Endothelial cell (in vitro differentiated cells): ENCODE measurements at places on chromosomes 12 and 14. TPM values are rescaled to one million over a fixed set of nuclear protein-coding genes. Genes with fewer than 3 reads are reported as not detected.

GRCh38 chr12:103249607-103250006, 246.2 kb downstream of the C12orf42 start:
- DNase-seq = no peak
- peaks cover 1% of the 10 kb centered on the region for H3K27me3 ChIP-seq
- H3K4me1 ChIP-seq = no peaks in the 10 kb centered on the region
- no peaks in the 10 kb centered on the region for H3K36me3 ChIP-seq
- no peak overlapping the region for H3K4me3 ChIP-seq

GRCh38 chr12:52441320-52441911, 7.2 kb upstream of the KRT75 start:
- H3K27me3 ChIP-seq = no peaks in the 10 kb centered on the region
- H3K4me3 ChIP-seq = no peak overlapping the region
- peaks cover 5% of the 10 kb centered on the region for H3K4me1 ChIP-seq
- H3K27ac ChIP-seq = no peak overlapping the region
- no peaks in the 10 kb centered on the region for H3K36me3 ChIP-seq
- DNase-seq = no peak

DNA sequence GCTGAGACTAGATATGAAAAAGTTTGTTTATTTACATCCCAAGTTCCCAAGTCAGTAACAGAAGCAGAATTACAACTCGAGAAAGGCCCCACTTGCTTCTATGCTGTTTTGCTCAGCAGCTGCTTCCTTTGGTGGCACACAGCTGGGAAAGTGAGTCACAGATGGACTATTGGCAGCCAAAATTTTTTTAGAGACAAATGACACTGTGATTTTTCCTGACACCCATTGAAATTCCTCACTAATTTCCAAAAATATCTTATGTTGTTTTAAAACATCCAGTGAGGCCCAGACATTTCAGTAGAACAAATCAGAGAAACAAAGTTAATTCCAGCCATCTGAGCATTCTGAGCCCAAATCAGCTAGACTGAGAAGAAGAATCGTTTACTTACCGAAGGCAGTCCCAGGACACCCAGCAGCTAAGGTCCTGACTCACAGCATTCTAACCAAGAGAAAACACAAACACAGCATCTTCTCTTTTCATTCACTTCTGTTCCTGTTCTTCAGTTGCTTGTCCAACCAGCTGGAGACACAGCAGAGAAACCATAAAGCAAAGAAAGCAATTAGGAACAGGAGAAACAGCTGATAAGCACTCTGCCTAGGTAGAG, 188.3 kb downstream of the DAD1 start:
- H3K4me1 ChIP-seq = peaks cover 15% of the 10 kb centered on the region
- H3K4me3 ChIP-seq = no peak overlapping the region
- H3K27ac ChIP-seq = no peak overlapping the region
- no peak for DNase-seq

- no peaks in the 10 kb centered on the region for H3K36me3 ChIP-seq
- peaks cover 3% of the 10 kb centered on the region for H3K27me3 ChIP-seq
- H3K27ac ChIP-seq = no peak overlapping the region
- peaks cover 3% of the 10 kb centered on the region for H3K4me1 ChIP-seq
- H3K4me3 ChIP-seq = no peak overlapping the region
These were observed 5.1 kb downstream of the E2F7 start for GRCh38 chr12:77060136-77060882.

The ABHD12B gene
- 2.7 TPM for total RNA-seq

DNA sequence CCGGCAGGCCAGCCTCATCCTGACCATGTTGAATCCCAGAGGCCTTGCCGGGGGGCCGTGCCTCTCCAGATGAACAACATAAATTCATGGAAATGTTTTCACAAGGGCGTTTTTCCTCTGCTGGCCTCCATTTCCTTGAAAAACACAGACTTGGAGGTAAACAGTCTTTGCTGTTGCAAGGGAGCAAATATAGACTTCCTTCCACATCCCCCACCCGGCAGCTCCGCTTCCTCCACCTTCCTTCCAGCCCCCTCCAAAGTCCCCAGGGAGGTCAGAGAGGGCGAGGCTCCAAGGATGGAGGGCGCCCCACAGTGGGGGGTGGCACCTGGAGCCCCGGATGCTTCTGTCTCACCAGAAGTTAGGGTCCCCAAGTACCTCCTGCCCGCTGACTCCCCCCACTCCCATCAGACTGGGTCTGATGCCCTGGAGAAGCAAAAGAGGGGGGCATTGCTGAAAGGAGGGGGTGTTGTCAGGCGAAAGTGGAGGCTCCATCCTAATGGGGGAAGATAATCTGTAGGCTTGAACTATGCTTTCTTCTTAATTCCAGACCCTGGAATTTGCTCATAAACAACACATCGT, 31.1 kb downstream of the CALM1 start:
- peaks cover 52% of the 10 kb centered on the region for H3K4me1 ChIP-seq
- peak; percentile 20 for DNase-seq

The TAS2R7 gene
- total RNA-seq = not detected

DNA sequence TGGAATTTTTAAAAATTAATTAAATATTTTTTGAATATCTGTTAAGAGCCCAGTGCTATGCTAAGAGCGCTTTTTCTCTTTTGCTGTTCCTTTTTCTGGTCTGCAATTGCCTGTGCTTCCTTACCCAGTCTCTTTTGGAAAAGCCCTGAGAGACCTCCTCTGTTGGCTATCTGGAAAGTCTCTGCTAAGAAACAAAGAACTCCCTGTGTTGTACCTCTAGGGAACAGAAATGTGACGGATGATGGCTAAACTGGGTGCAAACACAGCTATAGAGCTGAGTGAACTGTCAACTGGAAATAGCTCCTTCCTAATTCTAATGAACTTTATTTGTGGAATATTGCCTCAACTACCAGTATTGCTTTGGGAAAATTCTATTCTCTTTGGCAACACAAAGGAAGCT, 261.6 kb upstream of the NOVA1 start:
- no peaks in the 10 kb centered on the region for H3K27me3 ChIP-seq
- no peaks in the 10 kb centered on the region for H3K4me1 ChIP-seq
- no peak for DNase-seq
- no peak overlapping the region for H3K4me3 ChIP-seq
- H3K36me3 ChIP-seq = no peaks in the 10 kb centered on the region
- no peak overlapping the region for H3K27ac ChIP-seq

GRCh38 chr12:25126746-25127145, 68.2 kb downstream of the DNAI7 start:
- H3K4me3 ChIP-seq = no peak overlapping the region
- H3K27me3 ChIP-seq = no peaks in the 10 kb centered on the region
- no peaks in the 10 kb centered on the region for H3K36me3 ChIP-seq
- no peaks in the 10 kb centered on the region for H3K4me1 ChIP-seq
- no peak for DNase-seq

- DNase-seq = no peak
- no peaks in the 10 kb centered on the region for H3K36me3 ChIP-seq
- H3K4me1 ChIP-seq = no peaks in the 10 kb centered on the region
- H3K27me3 ChIP-seq = peaks cover 1% of the 10 kb centered on the region
These were observed 672.4 kb upstream of the FLRT2 start for GRCh38 chr14:84857571-84857970.

The PA2G4 gene
- total RNA-seq = 84.3 TPM

- DNase-seq = peak; percentile 32
- H3K27ac ChIP-seq = peak within 1 kb of the TSS; percentile 100
- H3K36me3 ChIP-seq = peaks cover 40% of the 10 kb centered on the region
- peaks cover 73% of the 10 kb centered on the region for H3K4me1 ChIP-seq
- peak within 1 kb of the TSS; percentile 98 for H3K4me3 ChIP-seq
These were observed at the start of gene PTPRB for GRCh38 chr12:70637303-70638085. Gene PTPRB, minus strand, starts transcription at chr12:70637429. Its CDS starts 34 bp downstream, at chr12:70637395.

The P2RX2 gene
- total RNA-seq = not detected

- DNase-seq = no peak
- no peak overlapping the region for H3K27ac ChIP-seq
- H3K36me3 ChIP-seq = no peaks in the 10 kb centered on the region
- no peak overlapping the region for H3K4me3 ChIP-seq
These were observed 294 bp downstream of the SAMD15 start for GRCh38 chr14:77377502-77377844.

DNA sequence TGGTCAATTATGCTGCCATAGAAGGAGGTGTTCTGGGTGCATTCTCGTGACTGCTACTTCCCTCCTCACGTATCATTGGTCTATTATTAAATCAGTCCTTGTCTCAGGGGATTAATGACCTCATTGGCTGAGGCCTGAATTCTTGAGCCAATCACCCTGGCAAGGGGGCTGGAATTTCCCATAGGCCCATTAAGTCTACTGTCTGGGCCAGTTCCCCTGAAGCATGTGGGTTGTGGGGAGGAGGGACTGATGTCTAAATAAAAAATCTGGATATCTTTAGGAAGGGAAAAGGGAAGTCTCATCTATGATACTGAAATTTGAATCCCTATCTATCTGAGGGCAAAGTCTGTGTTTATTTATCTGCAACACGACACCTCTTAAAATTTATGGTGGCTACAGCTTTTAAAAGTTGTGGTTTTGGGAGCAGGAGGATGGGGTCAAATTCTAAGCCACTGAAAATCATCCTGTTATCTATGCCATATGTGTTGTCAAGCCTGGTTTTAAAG, 71.9 kb downstream of the DYRK2 start:
- peaks cover 4% of the 10 kb centered on the region for H3K4me1 ChIP-seq
- DNase-seq = no peak
- H3K36me3 ChIP-seq = no peaks in the 10 kb centered on the region

GRCh38 chr12:106519607-106520021, 63.2 kb upstream of the RFX4 start:
- H3K27me3 ChIP-seq = peaks cover 3% of the 10 kb centered on the region
- H3K4me3 ChIP-seq = no peak overlapping the region
- H3K27ac ChIP-seq = no peak overlapping the region
- H3K36me3 ChIP-seq = no peaks in the 10 kb centered on the region
- H3K4me1 ChIP-seq = no peaks in the 10 kb centered on the region

DNA sequence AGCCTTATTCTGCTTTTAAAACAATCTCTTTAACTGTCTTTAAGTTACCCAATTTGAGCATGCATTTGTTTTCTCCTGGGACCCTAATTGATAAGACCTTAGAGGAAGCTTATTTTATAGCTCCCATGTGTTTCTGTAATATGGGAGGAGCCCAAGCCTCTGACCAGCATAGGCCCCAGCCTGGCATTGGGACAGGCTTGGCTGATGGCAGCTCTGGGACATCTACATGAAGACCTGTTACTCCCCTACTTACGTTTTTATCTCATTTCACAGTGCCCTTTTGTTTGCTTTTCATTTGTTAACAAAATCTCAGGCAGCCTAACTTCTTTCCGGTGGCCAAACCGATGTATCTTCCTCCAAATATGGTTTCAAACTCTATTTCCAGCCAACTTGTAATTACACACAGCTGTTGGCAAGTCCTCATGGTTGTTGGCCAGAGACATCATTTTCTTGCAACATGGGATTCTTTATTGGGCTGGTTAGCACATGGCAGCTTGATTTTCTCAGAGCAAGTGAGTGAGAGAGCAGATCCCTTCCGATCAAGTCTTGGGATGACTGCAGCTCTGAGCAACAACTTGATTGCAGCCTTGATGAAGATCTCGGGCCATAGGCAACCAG, 1117.5 kb downstream of the AACS start:
- peaks cover 7% of the 10 kb centered on the region for H3K36me3 ChIP-seq
- no peak overlapping the region for H3K4me3 ChIP-seq
- H3K4me1 ChIP-seq = no peaks in the 10 kb centered on the region

GRCh38 chr14:99166506-99166905, 105.5 kb downstream of the BCL11B start:
- no peaks in the 10 kb centered on the region for H3K36me3 ChIP-seq
- DNase-seq = no peak
- H3K27ac ChIP-seq = no peak overlapping the region
- H3K4me3 ChIP-seq = no peak overlapping the region
- H3K4me1 ChIP-seq = no peaks in the 10 kb centered on the region

- H3K4me1 ChIP-seq = peaks cover 31% of the 10 kb centered on the region
- H3K27ac ChIP-seq = no peak overlapping the region
- peak overlapping the region; percentile 87 for H3K4me3 ChIP-seq
- H3K27me3 ChIP-seq = peaks cover 15% of the 10 kb centered on the region
These were observed 825 bp upstream of the CCDC85C start for GRCh38 chr14:99604766-99605298.

The ABCD2 gene
- not detected for total RNA-seq

DNA sequence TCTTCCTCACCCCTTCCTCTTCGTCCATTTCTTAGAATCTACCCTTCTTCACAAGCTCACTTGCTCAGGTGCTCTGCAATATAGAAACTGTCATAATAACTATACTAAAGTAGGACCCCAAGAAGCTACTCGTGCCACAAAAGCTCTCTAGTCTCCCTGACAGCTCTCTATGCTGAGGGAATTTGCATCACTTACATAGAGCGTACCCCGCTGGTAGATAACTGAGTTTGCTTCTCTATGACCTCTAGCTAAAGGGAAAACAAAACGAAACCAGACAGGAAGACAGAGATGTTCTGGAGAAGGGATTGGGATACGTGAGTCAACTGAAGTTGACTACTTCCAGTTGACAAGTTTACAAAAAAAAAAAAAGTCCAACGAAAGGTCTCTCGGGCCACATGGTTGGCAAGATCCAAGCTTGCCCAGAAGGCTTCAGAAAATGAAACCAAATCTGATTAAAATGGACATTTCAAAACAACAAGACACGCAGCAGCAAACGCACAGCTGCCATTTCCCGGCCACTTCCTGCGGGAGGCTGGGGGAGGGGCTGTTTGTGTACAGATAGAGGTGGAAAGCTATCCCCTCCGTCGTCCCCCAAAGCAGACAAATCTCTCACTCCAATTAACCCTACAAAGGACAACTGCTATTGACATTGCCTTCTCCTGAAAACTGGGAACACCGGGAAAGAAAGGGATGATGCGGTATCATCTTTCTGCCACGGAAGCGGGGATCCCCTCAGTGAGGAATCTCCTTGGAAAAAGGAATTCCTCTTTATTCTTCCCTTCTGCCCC, 1.3 kb downstream of the BAZ2A start:
- peaks cover 14% of the 10 kb centered on the region for H3K36me3 ChIP-seq
- DNase-seq = peak; percentile 57
- H3K27me3 ChIP-seq = peaks cover 9% of the 10 kb centered on the region
- peak overlapping the region; percentile 95 for H3K4me3 ChIP-seq

- no peak overlapping the region for H3K4me3 ChIP-seq
- H3K27me3 ChIP-seq = no peaks in the 10 kb centered on the region
- H3K27ac ChIP-seq = no peak overlapping the region
These were observed 147.5 kb downstream of the KITLG start for GRCh38 chr12:88432531-88433490.
